ENCODE measurements at places on chromosomes 5 and 9.

GRCh38 chr5:154758493-154758892, 3.3 kb downstream of the LARP1 start:
- DNase-seq: no peak

DNA sequence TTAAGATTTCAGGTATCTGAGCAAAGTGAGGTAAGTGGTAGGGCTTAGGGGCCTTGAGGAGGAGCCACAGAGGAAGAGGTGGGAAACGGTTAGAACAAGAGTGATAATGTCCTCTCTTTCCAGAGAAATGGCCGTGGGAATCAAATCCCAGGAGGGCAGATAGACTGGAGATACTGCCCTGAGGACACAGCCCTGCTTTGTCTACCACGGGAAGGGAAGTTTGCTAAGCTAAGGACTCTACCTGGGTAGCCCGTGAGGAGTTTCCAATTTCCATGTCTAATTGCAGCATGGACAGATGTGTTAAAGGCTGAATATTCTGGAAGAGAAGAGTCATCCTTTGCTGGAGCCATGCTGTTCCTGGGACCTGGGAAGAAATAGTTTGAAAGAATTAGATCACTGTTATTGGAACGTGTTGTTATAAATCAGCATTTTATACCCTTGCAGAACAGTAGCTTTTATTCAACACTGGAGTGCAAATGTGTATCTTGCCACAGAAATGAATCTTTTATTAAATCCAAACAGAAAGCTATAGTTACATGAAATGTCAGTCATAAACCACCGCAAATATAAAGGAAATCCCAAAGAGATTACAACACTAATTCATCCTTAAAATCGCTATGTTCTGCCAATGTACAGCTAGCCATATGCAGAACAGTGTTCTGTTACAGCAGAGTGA, 133.2 kb upstream of the LHFPL2 start:
- no peak for DNase-seq

GRCh38 chr9:27065288-27065687, 43.7 kb upstream of the TEK start:
- DNase-seq: no peak

- no peak for DNase-seq
Measured at GRCh38 chr5:123122273-123122672, 33.2 kb downstream of the PRDM6 start.

- DNase-seq: no peak
Measured at GRCh38 chr5:2123874-2124273, 241.1 kb upstream of the IRX4 start.

GRCh38 chr5:172353271-172353812, 69.8 kb upstream of the UBTD2 start:
- DNase-seq: no peak
